ENCODE measurements at places on chromosomes 11 and 22. TPM values are rescaled to one million over a fixed set of nuclear protein-coding genes. Genes with fewer than 3 reads are reported as not detected.

SERHL2 gene
- total RNA-seq = 1.4 TPM

ARHGAP20 gene
- 0.70 TPM for total RNA-seq

RASL10A gene
- 0.93 TPM for total RNA-seq

TEX12 gene
- total RNA-seq = 0.23 TPM

KDELR3 gene
- 61.1 TPM for total RNA-seq

OR5B12 gene
- total RNA-seq = not detected

SLC17A6 gene
- total RNA-seq = not detected

POU2AF2 gene
- not detected for total RNA-seq

OR8D4 gene
- not detected for total RNA-seq

PGR gene
- not detected for total RNA-seq

TRIM49 gene
- not detected for total RNA-seq

OR51B5 gene
- total RNA-seq = not detected

APOA4 gene
- total RNA-seq = not detected

C11orf42 gene
- total RNA-seq = not detected

MYO18B gene
- total RNA-seq = not detected

POTEH gene
- total RNA-seq = not detected

All from glomerular endothelial cell (primary cell).